ENCODE measurements at places on chromosomes 6 and 20.

- DNase-seq: no peak
Observed at GRCh38 chr6:69279805-69280204, 517.0 kb downstream of the LMBRD1 start.

GRCh38 chr6:154154389-154154967 is 115.4 kb downstream of the OPRM1 start:
- DNase-seq: peak; percentile 75

DNA sequence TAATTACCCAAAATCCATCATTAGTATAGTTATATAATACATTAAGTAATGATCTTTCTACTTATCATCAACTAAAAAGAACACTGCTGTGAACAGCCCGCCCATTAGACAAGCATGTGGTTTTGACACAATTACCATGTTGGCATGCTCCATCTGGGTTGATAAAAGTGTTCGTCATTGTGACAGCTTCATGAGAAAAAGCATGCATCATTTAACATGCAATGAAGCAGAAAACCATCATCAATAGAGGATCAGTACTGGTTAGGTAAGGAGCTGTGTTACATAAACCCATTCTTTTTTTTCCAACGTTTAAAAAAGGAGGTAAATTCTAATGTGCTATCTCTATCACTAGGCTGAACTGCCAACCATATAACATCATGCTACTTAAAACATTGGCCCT is 101.9 kb downstream of the EPB41L2 start:
- DNase-seq: no peak

DNA sequence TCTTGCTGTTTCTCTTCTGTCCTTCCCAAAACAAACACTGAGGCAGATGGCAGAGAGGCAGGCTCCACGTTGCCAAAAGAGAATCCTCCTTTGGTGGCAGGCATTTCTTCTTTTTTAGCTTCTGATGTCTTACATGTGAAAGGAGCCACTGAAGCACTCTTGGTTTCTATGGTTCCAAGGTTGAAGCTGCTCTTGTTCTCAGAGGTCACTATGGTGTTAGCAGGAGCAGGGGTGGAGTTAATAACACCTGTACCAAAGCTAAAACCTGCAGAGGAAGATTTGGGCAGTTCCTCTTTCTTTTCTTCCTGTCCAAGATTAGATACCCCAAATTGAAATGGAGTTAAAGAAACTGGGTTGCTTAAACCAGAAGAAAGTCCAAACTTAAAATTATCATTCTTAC is 28.8 kb downstream of the FAM8A1 start:
- DNase-seq: no peak

DNA sequence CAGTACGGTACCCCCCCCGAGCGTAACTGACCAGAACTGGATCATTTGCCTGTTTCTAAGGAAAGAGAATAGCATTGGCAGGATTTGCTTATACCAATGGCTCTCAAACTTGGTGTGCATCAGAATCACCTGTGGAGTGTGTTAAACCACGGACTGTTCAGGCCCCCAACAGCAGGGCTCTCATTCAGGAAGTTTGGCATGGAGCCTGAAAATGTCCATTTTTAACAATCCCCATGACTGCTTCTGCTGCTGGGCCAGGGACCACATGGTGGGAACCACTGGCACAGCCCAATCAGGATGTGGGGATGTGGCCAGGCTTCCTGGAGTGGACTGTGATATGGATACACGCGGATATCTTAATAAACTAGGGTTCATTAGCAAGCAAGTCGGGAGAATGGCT is 53.9 kb downstream of the GTF2H5 start:
- no peak for DNase-seq

- no peak for DNase-seq
Observed at GRCh38 chr6:14088600-14089192, 28.9 kb upstream of the CD83 start.

GRCh38 chr6:113971741-113972140 is 793 bp upstream of the HDAC2 start:
- no peak for DNase-seq

Measured in AG10803 (cell line).